ENCODE measurements at places on chromosomes 6 and 20.

- no peak for DNase-seq
These were observed 24.5 kb downstream of the MAP7 start for GRCh38 chr6:136525586-136526195.

DNA sequence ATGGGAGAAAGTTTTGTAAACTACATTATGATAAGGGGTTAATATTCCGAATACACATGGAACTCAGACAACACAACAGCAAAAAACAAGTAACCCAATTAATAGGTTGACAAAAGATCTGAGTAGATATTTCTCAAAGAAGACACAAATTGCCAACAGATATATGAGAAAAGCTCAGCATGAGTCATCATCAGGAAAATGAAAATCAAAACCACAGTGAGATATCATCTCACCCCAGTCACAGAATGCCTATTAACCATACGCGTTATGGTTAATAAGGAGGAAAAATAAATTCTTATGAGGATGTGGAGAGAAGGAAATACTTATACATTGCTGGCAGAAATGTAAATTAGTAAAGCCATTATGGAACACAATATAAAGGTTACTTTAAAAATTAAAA, 695.0 kb downstream of the COL12A1 start:
- no peak for DNase-seq

DNA sequence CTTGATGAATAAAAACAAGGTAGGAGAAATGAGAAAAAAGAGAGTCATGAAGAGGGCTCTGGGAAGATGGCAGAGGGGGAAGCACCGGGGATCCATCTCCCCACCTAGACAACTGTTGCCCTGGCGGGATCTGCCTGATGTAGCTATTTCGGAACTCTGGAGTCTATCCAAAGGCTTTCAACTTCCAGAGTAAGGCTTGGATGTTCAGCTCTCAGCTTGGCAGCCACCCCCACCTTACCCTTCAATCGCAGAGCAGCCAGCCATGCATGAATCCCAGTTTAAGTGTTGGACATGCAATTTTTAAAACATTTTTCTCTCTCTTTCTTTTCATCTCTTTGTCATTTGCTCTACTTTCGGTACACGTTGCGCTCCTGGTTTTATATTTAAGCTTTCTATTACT, 275.9 kb upstream of the EXOC2 start:
- DNase-seq, result no peak

DNA sequence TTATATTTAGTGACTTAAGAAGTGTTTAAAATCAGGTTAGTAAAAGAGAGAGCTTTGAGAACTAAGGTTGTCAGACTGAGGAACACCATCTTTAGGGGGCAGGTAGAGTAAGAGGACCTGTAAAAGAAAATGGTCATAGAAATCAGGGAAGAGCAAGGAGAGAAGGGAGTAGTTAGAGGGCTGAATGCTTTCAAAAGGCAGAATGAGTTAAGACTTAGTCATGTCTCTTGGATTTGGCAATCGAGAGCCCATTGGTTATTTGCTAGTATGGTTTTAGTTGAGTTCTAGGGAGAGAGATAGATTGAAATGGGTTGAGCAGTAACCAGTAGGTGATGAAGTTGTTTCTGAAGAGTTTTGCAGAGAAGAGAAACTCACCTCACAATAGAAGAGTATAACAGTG, 51.1 kb downstream of the RALGAPB start:
- peak; percentile 77 for DNase-seq

DNA sequence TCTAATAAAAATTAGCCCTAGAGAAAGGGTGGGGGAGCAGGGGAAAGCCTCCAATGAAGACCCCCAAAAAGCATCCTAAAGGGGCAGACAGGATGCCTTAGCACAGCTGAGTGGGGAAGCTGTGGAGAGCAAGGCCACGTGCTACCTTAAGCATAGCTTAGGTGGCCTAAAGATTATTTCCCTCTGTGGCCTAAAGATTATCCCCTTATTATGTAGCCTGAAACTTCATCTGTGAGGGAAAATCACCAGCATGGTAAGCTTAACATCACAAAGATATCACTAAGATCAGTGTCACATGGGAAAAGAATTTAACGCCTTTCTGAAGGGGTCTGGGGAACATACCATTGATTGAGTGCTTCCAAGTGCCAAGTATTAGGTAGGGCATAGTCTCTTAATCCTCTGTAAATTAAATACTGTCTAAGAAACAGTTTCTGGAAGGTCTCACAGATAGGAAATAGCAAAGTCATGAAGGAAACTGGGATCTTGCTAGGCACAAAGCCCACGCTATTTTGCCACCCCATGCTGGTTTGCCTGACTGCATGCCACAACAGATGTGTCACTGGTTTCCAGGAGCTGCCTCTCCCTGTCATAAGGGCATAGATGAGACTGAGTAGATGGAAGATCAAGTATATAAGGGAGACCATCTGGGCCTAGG, 170.0 kb downstream of the HACE1 start:
- DNase-seq, result peak; percentile 57

DNA sequence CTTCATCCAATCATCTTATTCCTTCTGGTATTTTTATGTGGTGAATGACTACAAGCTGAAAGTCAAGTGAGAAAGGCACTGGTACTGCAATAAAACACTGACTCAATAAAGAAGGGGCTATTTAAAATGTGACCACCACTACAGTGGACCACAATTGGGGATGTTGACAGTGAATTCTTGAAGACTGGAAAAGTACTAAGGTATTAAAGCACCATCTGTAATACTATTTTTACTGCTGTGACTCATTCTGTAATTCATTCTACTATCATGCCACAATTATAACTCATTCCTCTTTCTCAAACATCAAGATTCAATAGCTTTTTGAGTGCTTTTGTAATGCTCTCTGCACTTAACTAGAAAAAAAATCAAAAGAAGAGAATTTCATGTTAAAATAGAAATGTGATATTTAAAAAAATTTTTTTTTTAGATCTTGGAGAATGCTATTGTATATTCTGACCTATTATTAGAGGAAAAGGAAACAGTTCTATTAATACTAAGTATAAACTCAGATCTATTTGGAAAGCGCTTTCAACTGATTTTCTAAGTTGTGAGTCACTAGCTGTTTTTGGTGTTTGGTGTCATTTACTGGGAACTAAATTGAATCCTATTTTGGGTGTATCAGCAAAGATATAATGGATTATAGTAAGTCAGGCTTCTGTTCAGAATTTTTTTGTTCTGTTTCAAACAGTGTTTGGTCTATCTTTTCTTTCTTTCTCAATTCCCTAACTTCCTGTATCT, 104.7 kb upstream of the TMEM170B start:
- no peak for DNase-seq

GRCh38 chr20:45052698-45053429, 48.1 kb downstream of the KCNS1 start:
- peak; percentile 69 for DNase-seq

DNA sequence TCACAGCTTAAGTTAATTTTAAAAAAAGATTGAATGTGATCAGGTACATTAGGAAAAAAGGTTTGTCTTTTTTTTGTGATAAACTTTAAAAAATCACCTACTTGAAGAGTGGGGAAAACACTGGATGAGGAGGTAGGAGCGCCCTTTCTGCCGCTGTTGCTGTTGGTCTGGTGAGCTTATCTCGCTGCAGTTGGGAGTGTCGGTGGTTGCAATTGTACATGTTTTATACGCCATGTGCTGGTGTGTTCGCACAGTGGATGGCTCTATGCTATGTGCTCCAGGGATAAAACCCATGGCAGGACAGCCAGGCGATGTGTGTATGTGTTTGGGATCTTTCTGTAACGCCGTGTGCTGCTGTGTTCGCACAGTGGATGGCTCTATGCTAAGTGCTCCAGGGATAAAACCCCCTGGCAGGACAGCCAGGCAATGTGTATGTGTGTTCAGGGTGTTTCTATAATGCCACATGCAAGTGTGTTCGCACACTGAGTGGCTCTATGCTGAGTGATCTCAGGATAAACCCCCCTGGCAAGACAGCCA, 1.7 kb downstream of the SLC22A3 start:
- no peak for DNase-seq

DNA sequence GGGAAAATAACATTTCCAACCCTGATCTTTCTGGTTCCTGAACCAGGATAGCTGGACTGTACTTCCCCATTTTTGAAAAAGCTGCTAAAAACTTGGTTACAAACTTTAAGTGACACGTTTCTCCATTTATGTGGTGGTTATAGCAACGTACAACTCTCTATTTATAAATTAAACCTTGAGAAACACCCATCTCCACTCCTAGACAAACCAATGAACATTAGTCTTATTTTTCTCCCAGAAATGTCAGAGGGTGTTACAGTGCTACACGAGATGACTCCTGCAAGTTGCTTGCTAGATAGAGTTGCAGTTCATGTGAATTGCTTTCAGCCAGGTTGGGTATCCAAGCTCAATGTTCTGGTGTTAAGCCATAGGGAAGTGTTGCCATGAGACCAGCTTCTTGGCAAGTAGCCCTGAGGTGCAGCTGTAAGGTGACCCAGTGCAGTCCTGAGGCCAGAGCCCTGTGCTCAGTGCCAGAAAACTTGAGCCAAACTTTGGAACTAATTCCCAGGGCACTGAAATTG, 51.3 kb upstream of the REV3L start:
- peak; percentile 74 for DNase-seq

DNA sequence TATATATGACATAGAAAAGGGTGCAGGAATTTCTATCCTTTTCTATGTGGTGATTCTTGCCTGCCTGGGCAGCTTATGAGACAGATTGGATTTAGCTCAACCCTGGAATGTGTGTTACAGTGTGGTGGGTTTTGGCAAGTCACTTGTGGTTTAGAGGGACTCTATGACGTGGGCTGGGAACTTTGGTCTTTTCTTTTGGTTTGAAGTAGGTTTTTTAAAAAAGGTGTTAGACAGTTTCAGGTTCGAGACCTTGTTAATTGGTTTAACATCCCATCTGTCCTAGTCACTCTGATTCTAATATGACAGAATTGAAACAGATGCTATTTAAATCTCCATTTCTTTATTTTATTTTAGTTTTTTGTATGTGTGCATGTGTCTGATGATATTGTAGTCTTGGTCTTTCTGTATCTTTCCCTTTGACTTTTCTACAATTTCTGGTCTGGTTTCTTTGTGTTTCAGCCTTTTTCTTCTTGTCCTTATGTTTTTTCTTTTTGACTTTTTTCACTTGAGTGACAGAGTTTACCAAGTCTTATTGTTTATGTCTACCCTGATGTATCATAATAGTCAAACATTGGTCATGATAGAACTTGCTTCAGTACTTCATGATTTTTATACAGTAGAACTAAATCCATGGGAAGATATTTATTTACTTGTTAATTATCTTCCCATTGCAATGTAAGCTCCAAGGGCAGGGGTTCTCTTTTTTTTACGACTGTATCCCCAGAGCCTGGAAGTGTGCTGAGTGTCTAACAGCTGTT, 174.3 kb downstream of the CDKAL1 start:
- DNase-seq, result peak; percentile 12

DNA sequence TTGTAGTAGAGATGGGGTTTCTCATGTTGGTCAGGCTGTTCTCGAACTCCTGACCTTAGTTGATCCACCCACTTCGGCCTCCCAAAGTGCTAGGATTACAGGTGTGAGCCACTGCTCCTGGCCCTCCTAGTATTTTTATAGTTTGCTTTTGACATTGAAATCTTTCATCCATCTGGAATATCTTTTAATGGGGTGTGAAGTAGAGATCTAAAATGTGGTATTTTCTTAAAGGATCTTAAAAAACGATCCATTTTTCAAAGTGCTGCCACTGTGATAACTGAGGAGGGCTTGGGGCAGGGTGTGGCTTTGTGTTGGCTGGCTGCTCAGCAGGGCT, 23.1 kb downstream of the CDS2 start:
- no peak for DNase-seq
